Iris pigment epithelial cell (primary cell): ENCODE measurements at places on chromosomes 1 and 21.
A peak's percentile ranks its signal among the peaks of the same experiment; 100 is the strongest.

GRCh38 chr1:154802336-154802969 is 67.6 kb downstream of the KCNN3 start:
- no peak for DNase-seq

DNA sequence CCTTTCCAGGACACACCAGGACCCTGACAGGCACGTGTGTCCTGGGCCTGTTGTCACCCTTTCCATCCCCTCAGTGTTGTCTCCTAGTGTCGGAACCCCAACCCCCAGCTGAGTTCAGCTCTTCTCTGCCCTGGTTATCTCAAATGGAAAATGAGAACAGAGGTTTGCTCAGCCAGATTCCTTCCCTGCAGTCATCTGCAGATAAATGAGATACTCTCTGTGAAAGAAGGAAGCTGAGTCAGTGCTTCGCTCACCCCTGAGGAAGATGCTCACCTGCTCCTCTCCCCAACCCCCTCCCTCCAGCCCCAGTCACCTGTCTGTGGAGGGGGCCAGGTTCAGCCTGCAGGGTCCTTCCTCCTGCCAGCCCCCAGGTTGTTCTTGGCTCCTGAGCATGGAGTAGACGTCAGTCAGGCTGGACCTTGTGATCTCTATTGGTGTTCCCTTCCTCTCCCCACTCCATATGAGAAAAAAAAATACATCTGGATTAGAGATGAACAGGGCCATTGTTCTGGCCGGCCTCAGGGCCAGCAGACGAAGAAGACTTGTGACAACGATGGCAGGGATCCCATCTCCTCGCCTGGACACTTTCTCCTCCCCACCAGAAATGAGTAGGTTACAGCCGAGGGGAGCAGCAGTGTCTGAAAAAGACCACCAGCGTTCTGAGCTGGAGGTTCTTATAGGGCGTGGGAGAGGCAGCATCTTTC is 20.9 kb downstream of the PHGDH start:
- DNase-seq: peak; percentile 15

GRCh38 chr1:207703712-207704111 is 48.1 kb upstream of the CD46 start:
- DNase-seq: no peak

GRCh38 chr1:14930247-14930965 is 223.1 kb upstream of the TMEM51 start:
- no peak for DNase-seq

DNA sequence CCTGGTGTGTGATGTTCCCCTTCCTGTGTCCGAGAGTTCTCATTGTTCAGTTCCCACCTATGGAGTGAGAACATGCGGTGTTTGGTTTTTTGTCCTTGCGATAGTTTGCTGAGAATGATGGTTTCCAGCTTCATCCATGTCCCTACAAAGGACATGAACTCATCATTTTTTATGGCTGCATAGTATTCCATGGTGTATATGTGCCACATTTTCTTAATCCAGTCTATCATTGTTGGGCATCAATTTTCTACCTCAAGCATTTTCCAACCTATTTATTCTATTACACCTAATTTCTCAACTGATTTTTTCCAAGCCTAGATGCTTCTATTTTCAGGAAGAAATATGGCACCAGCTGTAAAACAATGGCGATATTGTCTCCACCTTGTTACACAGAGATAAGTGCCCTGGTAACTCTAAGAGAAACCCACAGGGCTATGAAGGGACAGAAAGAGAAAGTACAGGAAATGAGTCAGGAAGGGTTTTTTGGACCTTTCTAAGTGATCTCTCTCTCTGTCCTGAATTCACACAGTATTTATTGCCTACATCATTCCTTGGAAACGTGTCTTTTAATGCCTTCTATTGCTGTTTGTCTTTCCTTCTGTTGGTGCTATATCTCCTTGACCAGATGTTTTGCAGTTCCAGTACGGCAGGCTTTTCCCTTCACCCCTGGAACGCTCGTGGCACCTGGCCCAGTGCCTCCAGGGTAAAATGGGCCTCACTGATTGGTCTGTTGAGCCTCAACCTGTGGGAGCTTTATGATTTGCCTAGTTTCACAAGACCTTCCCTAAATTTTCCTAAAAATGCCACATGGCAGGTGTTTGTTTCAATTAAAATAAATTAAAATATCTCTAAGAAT is 14.6 kb upstream of the JAK1 start:
- peak; percentile 54 for DNase-seq

- no peak for DNase-seq
Measured at GRCh38 chr1:61081144-61081685, 1.1 kb upstream of the NFIA start.

- DNase-seq: peak; percentile 70
Measured at GRCh38 chr1:233097959-233098580, 147.7 kb downstream of the NTPCR start.

DNA sequence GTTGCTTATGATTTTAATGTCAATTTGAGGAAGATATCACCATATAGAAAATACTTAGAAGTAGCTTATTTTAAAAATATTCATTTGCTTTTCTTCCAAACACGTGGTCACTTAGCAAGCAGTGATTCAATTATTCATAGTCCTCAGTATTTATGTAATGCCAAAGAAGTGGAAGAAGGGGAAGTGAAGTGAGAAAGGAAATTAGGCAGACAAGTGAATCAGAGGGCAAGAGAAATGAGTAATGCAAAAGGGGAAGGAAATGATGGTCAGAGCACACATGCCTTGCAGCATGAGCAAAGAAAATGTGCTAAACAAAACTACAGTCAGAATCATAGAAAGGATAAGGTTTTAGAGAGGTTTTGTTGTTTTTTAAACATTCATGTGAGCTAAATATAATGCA is 31.8 kb downstream of the SDCCAG8 start:
- peak; percentile 96 for DNase-seq

DNA sequence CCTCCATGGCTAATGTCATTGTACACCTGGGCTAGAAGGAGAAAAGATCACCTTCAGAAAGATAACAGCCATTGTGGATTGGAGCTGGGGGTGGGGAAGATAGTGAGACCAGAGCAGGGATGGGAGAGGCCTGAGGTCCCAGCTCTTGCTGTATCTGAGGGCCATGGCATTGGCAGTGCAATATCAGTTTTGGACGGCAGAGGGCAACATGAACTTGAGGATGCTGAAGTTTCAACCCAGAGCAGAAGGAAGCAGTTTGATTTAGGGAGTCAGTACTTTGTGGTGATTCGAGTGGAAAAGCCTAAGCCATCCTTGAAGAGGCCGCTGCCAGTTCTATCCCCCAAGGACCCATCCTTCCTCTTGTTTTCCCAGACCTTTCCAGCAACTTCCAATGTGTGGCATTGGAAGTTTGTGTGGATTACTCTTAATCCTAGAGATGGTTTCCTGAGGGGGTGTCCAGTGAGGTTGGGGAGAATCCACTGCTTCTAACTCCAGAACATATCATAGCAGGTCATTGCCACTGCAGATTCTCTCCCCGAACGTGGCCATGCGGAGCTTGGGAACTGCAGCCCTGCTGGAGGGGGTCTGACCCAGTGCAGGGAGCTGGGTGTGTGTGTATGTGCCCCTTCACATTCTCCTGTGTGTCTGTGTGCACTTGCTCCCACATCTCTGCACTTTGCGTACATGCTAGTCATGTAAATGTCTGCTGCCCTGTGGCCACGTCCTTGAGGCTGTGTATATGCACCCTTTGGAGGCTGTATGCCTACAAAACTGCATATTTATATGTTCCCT is 24.1 kb downstream of the SLC26A9 start:
- peak; percentile 83 for DNase-seq

DNA sequence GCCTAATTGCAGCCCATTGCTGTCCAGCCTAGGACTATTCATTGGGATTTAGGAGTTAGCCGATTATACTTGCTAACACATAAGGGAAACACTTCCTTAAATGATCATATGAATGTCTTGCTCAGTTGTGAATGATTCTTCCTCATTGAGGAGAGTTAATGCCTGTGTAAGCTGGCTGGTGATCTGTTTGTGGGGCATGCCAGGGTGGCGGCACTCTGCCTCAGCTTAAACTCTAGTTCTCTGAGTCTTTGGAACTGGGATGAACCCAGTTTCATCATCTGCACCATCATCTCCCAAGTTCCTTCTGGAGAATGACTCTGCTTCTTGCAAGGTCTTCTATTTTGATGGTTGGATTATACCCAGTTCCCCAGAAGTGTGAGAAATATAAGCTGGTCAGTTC is 23.9 kb upstream of the SLAMF6 start:
- no peak for DNase-seq

DNA sequence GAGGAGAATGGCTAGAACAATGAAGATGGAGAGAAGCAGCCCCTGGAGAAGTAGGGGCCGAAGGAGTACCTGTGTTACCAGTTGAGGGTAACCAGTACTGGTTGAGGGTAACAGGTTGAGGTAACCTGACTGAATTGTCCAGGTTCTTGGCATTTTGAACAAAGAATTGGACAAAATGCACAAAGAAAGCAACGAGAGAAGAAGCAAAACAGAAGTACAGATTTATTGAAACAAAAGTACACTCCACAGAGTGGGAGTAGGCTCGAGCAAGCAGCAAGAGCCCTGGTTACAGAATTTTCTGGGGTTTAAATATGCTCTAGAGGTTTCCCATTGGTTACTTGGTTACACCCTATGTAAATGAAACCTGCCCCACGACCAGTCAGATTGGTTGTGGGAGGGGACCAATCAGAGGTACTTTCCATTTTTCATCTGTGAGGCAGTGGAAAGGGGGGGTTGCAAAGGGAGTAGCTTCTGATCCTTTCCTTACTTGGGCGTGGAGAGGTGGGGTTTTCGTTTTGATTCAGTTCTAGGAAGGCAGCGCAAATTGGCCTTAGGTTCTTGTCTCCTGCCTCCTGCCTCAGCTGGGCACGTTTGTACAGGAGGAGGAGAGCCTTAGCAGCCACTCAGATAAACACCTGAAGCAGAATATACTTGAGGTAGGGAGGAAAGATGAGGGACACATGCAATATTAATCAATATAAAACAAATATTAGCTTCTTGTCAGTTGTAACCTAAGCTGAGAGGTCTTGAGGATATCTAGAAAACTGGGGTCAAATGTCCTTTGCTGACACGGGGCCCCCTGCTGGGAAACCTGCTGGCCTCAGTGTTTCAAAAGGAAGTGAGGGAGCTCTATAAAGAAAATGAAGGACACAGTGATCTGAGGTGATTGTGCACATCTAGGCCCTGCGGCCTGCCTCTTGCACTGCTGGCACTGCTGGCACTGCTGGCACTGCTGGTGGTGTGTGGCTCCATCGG is 14.3 kb upstream of the LSM10 start:
- peak; percentile 39 for DNase-seq

DNA sequence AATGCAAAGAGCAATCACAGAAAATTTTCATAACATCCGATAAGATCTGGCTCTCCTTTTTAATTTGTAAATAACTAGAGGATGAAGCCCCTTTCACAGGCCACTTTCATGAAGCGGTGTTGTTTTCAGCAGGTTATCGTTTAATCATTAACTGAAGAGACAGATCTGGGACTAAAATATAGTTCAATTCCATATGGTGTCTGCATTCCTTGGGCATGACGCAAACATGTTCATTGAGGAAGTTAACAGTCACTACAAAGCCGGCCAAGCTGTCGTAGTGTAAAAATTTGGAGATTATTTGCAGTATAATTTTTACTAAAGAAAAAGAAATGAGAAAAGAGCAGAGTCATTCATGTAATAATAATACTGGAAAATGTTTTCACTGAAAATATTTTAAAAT is 565.2 kb upstream of the ADAMTS5 start:
- DNase-seq: peak; percentile 61

DNA sequence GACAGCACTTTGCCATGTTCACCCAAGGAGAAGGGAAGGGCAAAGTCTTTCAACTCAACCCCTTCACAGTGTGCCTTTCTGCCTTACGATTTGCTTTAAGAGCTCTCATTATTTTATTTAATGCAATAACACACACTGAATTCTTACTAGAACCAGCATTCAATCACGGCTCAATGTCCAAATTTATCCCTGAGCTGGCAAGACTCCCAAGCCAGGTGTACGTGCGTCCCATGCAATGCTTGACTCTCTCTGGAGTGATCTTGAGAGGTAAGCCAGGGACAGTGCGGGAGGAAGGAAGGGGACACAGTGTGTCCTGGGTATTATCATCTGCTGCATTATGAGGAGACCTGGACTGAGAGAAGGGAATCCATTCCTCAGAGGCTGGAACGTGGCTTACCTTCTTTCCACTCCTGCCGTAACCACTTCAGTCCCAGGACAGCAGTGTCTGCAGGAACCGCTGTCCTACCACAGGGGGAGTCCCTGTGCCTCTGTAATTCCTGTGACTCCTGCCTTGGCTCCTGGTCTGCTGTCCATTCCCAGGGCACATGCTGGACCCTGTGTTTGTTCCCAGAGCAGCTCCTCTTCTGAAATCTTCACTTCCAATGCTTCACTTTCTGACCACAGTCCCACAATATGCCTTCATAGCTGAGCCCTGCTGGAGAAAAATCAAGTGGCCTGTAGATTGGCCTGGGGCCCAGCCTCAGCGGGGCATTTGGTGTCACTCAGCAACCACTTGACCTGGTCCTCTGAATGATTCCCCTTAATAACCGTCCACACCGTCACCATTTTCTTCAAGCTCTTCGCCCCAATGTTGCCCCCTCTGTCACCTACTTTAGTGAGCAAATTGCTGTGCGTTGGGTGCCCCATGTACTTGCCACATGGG is 28.6 kb upstream of the STUM start:
- no peak for DNase-seq

GRCh38 chr1:85360730-85361493 is 84.5 kb upstream of the BCL10 start:
- DNase-seq: peak; percentile 62

DNA sequence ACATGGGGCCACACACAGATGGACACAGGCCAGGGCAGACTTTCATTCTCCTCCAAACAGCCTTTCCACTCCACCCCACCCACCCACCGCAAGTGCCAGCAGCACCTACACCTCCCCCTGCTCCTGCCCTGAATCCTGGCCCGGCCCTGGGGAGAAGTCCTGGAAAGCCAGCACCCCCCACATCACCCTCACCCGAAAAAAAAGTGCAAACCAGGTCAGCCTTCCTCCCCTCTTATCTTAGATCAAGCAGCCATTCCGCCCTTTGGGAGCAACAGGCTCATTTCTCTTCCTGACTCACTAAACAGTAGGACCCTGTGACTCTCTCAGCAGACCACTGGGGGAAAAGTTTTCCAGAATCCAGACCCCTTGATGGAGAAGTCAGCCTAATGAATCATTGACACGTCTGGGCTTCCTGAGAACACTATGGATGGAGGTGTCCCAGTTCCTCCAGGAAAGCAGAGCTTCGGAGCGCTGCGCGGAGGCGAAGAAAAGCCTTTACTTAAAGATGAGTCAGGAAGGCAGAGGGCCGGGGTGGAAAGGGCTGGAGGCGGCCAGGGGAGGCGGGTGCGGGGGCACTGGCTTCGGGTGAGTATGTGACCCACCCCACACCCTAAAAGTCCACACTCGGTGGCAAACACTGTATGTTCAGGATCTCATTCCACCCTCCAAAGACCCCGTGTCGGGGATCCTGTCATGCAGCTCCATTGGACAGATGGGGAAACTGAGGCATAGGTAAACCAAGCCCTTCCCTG is 588.7 kb downstream of the MATN1 start:
- no peak for DNase-seq

DNA sequence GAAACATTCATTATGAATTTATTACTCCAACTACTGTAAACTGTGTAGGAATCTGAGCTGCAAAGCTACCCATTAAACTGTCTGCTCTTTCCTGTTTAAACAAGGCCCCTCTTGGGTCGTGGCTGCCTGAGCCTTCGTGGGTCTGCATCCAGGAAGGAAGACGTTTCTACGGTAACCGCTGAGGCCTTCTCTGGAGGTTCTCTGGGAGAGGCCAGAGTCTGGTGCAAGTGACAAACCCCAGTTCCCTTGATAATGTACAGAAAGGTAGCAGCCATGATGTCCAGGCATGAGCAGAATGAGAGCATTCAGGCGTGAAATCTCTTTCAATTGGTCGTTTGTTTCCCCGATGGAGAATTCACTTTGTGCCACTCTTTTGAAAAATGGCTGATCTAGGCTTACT is 350.2 kb downstream of the PLPP3 start:
- no peak for DNase-seq
